ENCODE measurements at places on chromosomes 4 and X.

GRCh38 chr4:62531731-62532130 is 1331.6 kb downstream of the ADGRL3 start:
- no peak for DNase-seq

GRCh38 chr4:145843639-145844038 is 95.0 kb downstream of the ZNF827 start:
- DNase-seq: no peak

GRCh38 chr4:125254106-125254505 is 60.6 kb upstream of the FAT4 start:
- DNase-seq: no peak

GRCh38 chrX:83593634-83594294 is 85.7 kb downstream of the POU3F4 start:
- DNase-seq: no peak

- DNase-seq: no peak
Measured at GRCh38 chr4:120435179-120435578, 368.5 kb upstream of the MAD2L1 start.

- peak; percentile 68 for DNase-seq
Measured at GRCh38 chrX:46251755-46252154, 293.5 kb downstream of the ZNF674 start.

GRCh38 chr4:16852228-16852627 is 46.2 kb downstream of the LDB2 start:
- no peak for DNase-seq

GRCh38 chr4:54224996-54225597 is 4.0 kb upstream of the PDGFRA start:
- no peak for DNase-seq

- no peak for DNase-seq
Measured at GRCh38 chr4:182955411-182955810, 38.2 kb upstream of the DCTD start.

DNA sequence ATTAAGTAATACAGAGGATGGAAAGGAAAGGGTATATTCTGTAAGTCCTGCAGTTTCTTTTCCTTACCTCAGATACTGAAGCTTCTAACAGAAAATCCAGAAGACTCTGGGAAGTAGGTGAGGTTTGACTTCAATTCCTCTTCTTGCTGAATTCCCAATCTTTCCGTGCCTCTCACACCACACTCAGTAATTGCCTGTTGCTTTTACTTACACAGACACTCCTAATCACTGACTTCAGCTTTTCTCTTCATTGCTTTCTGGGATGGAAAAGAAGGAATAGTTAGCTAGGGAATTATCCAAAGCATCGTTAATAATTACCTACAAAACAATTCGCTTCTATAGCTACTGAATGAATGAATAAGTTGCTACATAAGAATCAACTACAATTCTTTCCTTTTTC is 163.6 kb downstream of the FBXO8 start:
- no peak for DNase-seq

DNA sequence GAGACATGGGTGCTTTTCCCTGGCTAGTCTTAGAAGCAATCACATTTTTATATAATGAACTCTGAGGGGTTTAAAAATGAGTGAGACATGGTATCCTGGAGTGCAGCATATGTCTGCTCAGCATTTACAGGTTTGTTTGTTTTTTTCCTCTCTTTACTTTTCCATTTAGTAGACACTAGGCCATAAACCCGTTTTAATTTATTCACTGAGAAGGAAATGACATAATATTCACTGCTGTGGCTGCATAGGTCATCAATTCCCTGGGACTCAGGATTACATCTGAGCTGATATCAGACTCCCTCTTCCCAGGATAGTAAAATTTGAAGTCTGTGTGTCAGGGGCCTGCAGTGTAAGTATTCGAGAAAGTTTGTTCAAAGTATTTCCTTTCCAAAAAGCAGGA is 178.9 kb upstream of the SPRY1 start:
- DNase-seq: no peak

GRCh38 chrX:22800806-22801205 is 199.0 kb upstream of the DDX53 start:
- no peak for DNase-seq

DNA sequence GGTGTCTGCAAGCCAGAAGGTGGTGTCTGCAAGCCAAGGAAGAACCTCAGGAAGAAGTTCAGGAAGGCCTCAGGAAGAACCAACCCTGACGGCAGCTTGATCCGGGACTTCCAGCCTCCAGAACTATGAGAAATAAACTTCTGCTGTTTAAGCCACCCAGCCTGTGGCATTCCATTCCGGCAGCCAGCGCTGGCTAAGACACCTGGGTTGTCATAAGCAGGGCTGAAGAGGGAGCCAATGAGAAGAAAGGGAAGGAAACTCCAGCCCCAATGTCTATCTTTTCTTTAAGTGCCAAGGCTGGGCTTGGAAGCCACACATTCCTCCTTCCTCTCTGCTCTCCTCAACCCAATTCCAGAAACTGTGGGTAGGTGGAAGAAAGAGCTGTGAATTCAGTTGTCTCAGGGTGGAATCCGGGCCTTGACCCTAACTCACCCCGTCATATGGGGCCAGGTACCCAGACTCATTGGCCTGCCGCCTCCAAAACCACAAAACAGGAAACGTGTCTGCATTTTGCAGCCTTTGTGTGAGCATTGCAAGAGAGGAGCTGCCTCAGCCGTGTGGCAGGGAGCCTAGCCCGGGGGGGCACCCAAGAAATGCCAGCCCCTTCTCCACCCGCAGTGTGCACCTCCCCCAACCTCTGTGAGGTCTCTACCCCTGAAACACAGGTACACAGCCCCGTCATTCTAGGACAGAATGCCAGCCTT is 26.8 kb downstream of the CRMP1 start:
- no peak for DNase-seq

- DNase-seq: peak; percentile 28
Measured at GRCh38 chr4:155234206-155234605, 25.8 kb downstream of the NPY2R start.

DNA sequence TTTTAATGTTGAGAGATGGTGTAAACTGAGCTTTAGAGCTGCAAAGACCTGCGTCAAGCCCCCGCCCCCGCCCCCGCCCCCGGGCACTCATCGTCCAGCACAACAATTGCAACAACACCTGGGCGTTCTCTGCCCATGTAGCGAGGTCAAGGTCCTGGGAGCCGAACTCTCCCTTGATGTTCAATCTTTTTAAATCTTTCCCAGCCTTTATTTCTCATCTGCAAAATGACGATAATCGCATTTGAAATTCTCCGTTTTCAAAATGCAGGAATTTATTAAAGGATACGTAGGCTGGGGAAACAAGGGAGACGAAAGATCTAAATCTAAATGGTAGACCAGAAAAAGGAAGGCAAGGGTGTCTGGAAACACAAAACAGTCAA is 648 bp upstream of the MSMO1 start:
- peak; percentile 59 for DNase-seq

DNA sequence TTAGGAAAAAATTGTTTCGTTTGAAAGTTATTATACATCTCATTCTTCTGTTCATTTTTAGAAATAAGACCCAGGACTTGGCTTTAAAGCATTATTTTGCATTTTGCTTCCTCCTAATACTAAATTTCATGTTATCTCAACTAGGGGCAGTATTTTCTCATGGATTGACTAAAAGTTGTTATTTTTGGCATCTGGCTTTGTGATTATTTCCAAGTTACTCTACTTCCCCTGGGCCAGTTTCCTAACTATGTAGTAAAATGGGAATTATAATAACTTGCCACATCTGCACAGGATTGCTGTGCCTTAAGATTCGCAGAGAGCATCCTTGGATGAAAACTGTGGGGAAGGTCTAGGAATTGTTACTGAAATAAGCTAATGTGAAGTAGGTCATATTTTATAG is 3.0 kb downstream of the RBPJ start:
- no peak for DNase-seq

GRCh38 chr4:37847311-37847884 is 20.9 kb downstream of the PGM2 start:
- DNase-seq: no peak

GRCh38 chr4:139651282-139652194 is 14.1 kb upstream of the MGST2 start:
- DNase-seq: peak; percentile 52

GRCh38 chr4:37516057-37516775 is 170.0 kb downstream of the RELL1 start:
- DNase-seq: no peak

DNA sequence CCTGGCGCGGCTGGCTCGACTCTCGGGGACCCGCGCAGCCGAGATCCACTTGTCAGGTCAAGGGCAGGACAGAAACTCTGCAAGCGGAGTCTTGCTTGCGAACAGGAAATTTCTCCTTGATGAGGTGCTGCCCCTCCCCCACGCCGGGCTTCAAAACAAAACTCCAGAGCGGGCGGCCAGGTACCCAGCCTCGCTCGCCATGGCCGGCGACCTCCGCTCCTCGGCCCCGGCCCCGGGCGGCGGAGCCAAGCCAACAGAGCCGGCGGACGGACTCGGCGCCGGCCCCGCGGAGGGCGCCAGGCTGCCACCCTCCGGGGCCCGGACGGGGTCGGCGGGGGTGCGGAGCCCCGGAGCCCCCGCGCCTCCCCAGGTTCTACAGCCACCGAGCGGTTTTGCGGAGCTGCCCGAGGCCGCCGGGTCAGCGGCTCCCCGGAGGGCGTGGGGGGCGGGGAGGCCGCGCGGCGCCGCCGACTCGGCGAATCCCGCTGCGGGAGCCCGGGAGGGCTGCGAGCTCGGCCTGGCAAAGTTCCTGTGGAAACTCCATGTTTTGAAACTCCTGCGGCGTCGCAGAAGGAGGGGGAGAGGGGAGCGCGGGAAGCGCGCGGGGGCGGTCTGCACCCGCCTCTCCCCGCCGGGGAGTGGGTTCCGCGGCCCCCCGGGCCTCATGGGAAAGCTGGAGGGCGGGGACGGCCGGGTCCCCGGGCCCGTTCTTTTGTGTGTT is 11.7 kb upstream of the BCOR start:
- DNase-seq: no peak

DNA sequence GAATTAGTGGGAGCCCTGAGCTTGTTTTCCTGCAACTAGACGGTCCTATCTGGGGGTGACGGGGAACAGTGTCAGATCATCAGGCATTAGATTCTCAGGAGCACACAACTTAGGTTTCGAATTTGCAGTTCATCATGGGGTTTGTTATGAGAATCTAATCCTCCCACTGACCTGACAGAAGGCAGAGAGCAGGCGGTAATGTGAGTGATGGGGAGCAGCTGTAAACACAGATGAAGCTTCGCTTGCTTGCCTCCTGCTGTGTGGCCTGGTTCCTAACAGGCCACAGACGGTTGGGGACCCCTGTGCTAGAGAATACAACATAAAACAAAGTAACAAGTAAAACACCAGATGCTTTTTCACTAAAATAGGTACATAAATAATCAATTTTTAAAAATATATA is 86.2 kb upstream of the BLTP1 start:
- no peak for DNase-seq

- DNase-seq: peak; percentile 77
Measured at GRCh38 chr4:169335331-169335730, 64.6 kb upstream of the SH3RF1 start.

Measured in RWPE1 (cell line).